ENCODE measurements at places on chromosomes 1 and 21.

DNA sequence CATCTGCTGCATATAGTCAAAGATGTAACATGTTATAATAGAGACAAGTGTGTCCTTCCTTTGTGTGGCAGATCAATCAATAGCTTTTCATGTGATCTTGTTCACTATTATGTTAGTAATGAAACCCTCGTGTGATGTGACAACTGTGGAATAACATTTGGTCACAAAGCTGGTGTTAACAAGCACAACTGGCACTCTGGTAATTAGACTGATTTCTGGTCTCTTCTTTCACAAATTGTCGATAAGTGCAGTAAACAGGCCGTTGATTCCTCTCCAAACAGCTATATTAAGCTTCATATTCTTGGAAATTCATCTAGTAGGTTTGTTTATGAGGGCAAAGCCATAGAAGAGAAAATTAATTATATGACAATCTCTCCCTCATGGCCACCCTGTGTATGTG lies 616.7 kb upstream of the PTBP2 start:
- no peak for DNase-seq

- DNase-seq = no peak
Measured at GRCh38 chr21:45407629-45408247, 2.8 kb downstream of the COL18A1 start.

GRCh38 chr1:238248356-238248755 lies 357.6 kb upstream of the ZP4 start:
- DNase-seq = no peak

GRCh38 chr1:9960706-9961562 lies 17.7 kb downstream of the NMNAT1 start:
- DNase-seq = no peak

- DNase-seq = no peak
Measured at GRCh38 chr1:30727824-30728223, 4.4 kb upstream of the MATN1 start.

GRCh38 chr1:217369271-217369981 lies 261.5 kb downstream of the GPATCH2 start:
- no peak for DNase-seq
